Hypothalamus (tissue), 51 donors: ENCODE measurements at places on chromosomes 4 and X.

GRCh38 chr4:25161593-25161950, 1.3 kb upstream of the SEPSECS start:
- DNase-seq = no peak

DNA sequence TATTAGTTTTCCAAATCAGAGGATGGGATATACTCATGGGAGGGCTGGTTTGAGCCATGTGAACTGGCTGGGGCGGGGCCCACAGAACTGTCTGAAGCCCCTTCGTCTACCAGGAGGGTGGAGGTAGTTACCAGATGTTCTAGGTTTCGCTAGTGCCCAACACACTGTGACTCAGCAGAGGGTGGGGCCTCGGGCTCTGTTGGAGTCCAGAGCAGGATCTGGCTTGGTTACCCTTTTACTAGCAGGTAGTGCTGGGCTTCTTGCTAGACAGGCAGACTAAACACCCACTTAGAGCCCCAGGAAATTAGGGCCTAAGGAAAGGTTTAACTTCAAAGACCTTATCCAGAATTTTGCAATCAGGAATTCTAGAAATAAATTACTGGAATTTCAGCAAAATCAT, 56.2 kb upstream of the CHRDL1 start:
- DNase-seq = no peak

- DNase-seq = no peak
Observed at GRCh38 chrX:120566817-120567216, 6.1 kb upstream of the CUL4B start.

DNA sequence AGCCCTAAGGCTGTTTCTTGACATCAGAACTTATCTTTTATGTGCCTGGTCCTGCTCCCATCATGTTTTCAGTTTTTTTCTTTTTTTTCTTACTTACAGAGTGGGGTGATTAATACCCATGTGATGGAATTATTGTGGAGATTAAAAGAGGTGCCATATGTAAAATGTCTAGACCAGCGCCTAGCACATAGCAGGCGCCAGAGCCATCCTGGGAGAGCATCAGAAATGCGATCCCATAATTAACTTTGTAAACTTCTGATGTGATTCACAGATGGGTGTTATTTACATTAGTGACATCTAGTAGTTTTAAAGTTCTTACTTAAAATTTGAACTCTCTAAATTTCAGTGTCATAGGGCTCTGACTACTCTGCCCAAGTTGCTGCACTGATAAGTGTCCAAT, 66.2 kb upstream of the PGRMC2 start:
- DNase-seq = no peak

DNA sequence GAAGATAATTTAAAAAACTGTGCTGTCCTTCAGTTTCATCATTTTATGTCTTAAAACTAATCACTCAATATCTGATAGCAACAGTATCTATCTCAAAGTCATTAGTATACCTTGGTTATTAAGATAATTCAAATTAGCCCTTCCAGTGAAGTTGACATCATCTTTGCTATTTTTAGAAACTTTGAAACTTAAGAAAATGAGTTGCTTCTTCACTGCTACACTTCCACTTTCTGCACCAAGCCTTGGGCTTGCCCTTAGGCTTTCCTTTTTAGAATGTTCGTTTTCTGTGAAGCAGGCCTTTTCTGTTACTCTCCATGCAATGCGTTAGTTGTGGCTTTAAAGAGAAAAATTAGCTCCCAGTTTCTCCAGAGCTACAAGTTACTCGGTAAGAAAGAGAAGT, 4.4 kb upstream of the VAMP7 start:
- no peak for DNase-seq

DNA sequence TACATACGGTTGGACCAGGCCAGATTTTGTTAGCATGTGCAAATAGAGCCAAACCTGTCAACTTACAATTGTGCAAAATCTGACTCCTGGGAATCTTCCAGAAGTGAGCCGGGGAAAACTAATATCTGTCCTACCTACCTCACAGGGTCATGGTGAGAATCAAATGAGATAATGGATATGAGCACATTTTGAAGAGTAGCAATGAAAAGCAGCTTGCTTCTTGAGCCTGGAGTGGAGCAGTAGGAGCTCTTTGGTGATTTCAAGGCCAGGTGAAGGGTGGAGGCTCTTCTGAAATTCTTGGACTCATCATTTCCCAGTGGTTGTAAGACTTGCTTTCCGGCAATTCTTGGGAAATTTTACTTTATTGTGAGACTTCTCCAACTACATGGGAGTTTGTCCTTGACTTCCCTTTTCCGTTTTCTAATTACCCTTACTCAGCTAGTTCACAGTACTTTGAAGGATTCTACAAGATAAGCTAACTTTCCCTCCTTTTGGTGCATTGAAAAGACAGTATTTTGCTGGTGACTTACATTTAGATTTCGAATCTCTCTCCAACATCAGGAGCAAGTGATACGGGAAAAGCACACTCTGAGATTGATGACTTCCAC, 12.2 kb downstream of the PLAC1 start:
- no peak for DNase-seq

GRCh38 chr4:4837316-4837715, 22.1 kb upstream of the MSX1 start:
- no peak for DNase-seq

DNA sequence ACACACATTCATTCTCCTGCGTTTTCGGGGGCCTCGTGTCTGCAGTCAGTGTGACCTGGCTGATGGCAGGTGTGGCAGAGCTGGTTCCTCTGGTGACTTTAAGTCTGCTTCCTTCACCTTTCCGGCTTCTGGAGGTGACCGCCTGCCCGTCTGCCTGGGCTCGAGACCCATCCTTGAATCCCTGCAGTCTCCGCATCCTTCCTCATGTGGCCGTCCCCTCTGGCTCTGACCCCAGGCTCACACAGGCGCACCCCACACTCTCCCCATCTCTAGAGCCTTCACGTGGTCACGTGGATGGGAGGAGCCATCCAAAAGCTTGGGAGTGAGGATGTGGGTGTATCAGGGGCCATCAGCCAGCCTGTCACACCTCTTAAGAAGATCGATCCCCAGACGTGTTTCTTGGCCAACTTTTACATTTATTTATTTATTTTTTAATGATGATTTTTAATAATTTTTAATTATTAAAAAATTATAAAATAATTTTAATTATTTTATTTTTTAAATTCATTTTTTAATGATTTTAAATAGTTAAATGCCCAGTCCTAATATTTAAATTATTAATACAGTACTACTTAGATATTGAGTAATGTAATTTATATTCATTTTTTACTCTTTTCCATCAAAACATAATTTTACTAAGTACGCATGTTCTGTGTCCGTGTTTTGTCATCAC, 20.9 kb downstream of the RGS12 start:
- no peak for DNase-seq

GRCh38 chr4:113153529-113154101, 104.2 kb downstream of the ANK2 start:
- DNase-seq = no peak

- DNase-seq = no peak
Observed at GRCh38 chrX:34279866-34280560, 147.9 kb upstream of the FAM47A start.

GRCh38 chr4:65508168-65508567, 162.1 kb downstream of the EPHA5 start:
- no peak for DNase-seq

- DNase-seq = no peak
Observed at GRCh38 chrX:31110657-31111056, 38.8 kb upstream of the FTHL17 start.

- no peak for DNase-seq
Observed at GRCh38 chrX:70554523-70554922, 109.9 kb downstream of the DLG3 start.

GRCh38 chrX:102835504-102836146, 101.4 kb upstream of the RAB40AL start:
- DNase-seq = no peak

DNA sequence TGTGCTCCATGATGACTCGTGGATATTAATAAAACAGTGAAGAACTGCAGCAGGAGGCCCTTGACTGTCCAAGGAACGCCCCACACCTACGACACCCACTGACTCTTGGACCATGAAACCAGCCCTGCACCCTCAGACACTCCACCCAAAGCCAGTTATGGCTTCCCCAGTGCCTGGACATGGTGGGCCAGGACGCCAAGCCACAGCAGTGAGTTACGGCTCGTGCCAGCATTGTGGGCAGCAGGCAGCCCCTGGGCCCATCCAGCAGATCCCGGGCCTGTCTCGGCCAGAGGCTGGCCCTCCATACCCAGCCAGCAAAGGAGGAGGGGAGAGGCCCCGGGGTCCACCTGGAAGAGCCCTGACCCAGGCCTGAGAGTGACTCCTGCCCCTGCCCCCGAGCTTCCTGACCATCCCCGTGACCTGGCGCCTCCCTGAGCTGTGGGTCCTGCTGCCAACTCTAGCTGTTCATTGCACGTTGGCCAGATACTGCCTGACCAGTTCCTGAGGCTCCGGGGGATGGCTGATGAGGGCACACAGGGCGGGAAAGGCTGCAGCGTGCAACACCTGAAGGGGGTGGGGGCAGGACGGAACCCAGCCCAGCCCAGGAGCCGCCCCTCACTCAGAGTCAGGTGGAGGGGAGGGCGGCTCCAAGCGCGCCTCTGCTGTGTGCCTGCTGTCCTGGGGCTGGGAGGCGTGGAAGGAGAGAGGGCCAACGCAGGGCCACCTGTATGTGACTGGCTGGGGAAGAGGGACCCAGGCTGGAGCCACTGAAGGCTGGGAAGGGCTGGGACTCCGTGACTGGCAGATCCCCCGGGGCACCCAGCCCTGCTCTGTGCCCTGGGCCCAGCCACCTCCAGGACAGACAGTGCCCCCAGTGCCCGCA, 739 bp downstream of the SLC49A3 start:
- DNase-seq = no peak

- DNase-seq = peak; percentile 81
Observed at GRCh38 chr4:176044589-176044951, 21.1 kb upstream of the WDR17 start.

DNA sequence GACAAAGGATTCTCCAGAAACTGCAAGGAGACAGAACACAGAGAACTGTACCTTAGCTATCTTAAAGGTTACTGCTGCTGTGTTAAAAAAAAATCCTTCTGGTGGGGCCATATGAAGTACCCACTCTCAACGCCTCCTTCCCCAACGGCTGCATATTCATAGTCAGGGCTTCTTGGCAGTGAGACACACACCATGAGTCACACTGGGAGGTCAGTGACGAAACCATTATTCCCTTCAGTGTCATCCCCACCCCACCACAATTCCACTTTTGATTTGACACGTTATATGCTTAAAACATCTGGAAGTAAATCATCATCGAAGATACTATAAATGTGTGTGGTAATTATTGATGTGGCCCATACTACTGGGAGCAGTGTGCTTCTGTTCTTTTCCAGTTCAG, 271.5 kb downstream of the LDB2 start:
- no peak for DNase-seq

DNA sequence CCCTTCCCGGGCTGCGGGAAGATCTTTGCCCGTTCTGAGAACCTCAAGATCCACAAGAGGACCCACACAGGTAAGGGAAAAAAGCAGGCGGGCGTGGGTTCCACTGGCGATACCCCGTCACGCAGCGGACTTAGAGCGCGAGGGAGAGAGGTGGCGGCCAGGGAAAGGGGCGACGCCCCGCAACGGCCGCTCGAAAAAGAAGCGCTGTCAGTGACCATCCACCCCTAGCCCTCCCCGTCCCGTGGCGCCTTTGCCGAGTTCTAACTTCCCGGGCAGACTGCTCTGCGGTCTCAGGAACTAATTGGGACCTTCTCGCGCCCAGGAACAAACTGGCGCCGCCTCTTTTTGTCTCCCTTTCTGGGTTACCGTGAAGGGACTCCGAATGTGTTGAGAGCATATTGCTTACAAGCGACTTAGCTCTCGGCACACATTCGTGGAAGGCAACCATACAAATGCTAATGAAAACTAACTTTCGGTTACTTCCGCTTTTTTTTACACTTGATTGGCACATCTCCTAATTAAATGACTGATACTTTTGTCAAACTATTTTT, 1.8 kb downstream of the ZIC3 start:
- no peak for DNase-seq

DNA sequence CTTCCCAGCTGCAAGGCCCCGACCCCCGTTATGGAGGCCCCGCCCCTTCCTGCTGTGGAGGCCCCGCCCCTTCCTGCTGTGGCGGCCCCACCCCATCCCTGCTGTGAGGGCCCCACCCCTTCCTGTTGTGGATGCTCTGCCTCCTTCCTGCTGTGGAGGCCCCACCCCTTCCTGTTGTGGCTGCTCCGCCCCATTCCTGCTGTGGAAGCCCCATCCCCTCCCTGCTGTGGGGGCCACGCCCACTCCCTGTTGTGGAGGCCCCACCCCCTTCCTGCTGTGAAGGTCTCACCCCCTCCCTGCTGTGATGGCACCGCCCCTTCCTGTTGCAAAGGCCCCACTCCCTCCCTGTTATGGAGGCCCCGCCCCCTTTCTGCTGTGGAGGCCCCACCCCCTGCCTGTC, 104.9 kb upstream of the PSAPL1 start:
- no peak for DNase-seq

GRCh38 chr4:145819101-145819852, 119.3 kb downstream of the ZNF827 start:
- DNase-seq = no peak
